ENCODE measurements at places on chromosomes 5 and 9.

GRCh38 chr9:135504262-135505243 lies 4.1 kb downstream of the MRPS2 start:
- peak; percentile 65 for DNase-seq

GRCh38 chr9:112700085-112700484 lies 17.8 kb downstream of the INIP start:
- DNase-seq = peak; percentile 7

GRCh38 chr5:74233571-74233970 lies 407.0 kb downstream of the ENC1 start:
- peak; percentile 60 for DNase-seq

DNA sequence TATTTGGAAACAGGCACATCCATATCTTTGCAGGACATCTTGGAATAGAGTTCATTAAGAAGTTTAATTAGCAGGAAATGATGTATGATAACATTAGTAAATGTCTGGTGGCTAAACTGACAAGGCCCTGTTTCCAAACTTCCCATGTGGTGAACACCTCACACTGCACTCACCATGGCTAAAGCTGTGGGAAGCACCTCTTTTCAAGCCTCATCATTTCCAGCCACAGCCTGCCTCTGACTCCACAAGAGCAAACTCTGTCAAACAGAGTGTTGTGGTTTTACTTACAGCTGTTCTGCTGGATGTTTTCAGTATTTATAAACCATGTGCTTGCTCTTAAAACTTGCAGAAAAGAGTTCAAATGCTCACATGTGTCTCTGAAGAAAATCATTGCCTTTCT lies 14.9 kb upstream of the NDUFB6 start:
- DNase-seq = peak; percentile 17

- peak; percentile 49 for DNase-seq
These were observed 237.5 kb downstream of the CHSY3 start for GRCh38 chr5:130141659-130142320.

DNA sequence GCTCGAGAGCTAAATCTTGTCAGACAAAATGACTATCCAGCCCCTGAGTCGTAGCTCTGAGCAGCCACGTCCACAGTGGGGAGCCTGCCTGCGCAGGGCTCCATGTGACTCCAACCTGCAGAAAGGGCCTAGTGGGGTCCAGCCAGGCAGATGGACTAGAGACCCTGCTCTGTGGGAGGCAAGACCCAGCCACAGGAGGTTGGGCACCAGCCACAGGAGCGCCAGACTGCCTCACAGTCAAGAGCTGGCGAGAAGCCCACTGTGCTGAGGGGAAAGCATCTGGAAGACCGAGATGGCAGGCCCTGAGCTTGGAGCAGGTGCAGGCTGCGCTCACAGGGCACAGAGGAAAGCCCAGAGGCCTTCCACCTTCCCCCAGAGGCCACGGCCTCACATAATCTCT lies 61.4 kb downstream of the C5orf15 start:
- DNase-seq = no peak

GRCh38 chr9:77847059-77847499 lies 184.5 kb downstream of the GNAQ start:
- peak; percentile 65 for DNase-seq

GRCh38 chr9:99490729-99491128 lies 268.6 kb downstream of the SEC61B start:
- DNase-seq = peak; percentile 33

- no peak for DNase-seq
These were observed 74.3 kb downstream of the SLC44A1 start for GRCh38 chr9:105318729-105319191.

DNA sequence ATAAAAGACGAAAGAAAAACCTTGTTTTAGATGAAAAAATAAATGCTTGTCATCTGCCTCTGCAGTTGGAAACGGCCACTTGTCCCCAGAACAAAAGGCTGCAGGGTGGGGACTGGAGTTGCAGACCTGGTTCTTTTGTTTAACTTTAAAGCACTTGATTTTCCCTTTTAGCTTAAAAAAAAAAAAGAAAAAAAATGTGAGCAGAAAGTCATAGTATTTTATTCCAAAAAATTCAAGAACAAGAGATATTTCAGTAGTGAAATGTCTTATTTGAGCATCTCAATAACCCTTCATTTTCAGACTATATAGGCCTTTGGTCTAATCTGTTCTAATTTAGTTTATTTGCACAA lies 1.8 kb downstream of the MAP1B start:
- DNase-seq = no peak

DNA sequence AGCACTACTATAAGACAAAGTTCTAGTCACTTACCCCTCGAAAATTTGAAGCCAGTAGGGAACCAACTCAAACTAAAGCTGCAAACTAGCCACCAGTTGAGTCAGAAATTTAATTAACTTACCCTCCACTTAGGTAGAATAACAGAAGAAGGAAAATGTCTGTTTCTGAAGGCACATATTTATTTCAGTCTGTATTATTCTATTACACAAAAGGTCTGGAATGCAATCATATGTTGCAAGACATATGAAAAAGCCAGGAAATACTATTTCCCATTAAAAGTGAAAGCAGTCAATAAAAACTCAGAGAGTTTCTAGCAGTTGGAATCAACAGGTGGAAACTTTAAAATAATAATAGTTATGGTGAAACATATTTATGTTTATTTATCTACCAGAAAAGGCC lies 79.2 kb upstream of the SLCO4C1 start:
- DNase-seq = peak; percentile 1

DNA sequence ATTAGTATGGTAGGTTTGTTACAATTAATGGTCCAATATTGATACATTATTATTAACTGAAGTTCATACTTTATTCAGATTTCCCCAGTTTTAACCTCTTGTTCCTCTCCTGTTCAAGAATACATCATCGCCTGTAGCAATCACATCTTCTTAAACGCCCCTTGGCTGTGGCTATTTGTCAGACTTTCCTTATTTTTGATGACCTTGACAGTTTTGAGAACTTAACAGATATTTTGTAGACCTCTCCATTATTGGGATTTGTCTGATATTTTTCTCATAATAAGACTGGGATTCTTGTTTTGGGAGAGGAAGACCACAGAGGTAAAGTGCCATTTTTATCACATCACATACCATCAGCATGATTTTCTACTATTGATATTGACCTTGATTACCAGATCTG lies 112.3 kb upstream of the MARCHF11 start:
- no peak for DNase-seq

- no peak for DNase-seq
These were observed 451.8 kb upstream of the FTMT start for GRCh38 chr5:121399879-121400278.

DNA sequence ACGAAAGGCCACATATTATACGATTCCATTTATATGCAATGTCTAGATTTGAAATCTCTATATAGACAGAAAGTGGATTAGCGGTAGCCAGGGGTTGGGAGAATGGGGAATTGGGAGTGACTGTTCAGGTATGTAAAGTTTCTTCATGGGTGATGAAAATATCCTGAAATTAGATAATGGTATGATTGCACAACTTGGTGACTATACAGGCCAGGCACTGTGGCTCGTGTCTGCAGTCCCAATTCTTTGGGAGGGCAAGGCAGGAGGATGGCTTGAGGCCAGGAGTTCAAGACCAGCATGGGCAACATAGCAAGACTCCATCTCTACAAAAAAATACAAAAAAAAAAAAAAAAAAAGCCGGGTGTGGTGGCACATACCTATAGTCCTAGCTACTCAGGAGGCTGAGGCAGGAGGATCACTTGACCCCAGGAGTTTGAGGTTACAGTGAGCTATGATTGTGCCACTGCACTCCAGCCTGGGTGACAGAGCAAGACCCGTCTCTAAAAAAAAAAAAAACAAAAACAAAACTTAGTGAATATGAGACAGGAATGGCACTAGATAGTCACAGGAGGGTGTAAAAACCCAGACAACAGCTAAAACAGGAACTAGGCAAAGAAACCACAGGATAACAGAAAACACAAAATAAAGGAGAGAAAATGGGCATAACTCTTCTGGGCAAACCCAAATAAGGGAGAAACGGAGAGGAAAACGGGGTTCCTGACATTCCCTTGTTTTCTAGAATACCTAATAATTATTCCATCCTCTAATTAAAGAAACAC lies 72.1 kb upstream of the ZNF618 start:
- DNase-seq = no peak

- no peak for DNase-seq
These were observed 381 bp downstream of the MED22 start for GRCh38 chr9:133347515-133347984.

GRCh38 chr9:112582371-112583262 lies 96.0 kb downstream of the KIAA1958 start:
- DNase-seq = no peak

DNA sequence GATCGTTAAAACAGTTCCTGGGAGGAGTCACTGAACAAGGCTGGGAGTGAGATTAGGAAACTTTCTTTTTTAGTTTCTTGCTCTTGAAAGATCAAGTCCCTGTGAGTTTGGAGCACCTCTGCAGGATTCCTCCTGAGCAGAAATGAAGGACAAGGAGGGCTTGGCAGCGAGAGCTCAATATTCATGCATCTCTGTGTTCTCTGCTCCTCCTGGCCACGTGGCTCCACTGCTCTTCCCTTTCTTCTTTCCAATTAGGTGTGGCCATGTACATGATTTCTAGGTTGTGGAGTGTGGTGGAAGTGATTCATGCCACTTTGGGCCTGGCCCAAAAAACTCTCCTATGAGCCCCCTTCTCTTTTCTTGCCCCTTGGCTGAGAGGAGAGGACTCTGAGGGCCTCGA lies 67.2 kb downstream of the FGF18 start:
- DNase-seq = no peak

GRCh38 chr5:112234000-112234399 lies 185.1 kb downstream of the EPB41L4A start:
- DNase-seq = no peak

- peak; percentile 56 for DNase-seq
These were observed 437 bp upstream of the TRIM41 start for GRCh38 chr5:181222630-181223057.

DNA sequence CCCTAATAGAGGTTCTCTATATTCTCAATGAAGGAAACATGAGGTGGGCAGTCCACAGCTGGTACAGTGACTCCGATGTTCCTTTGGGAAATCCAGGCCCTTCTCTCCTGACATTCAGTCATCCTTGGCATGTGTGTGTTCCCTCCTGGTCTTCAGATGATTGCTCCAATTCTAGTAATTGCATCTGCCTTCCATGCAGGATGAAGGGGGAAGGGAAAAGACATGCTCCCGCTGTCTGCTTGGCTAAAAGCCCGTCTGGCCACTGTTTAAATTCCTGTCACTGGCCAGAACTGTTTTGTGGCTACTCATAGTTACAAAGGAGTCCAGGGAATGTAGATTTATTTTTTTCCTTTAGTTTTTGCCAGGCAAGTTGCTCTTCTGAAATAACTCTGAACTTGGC lies 65.0 kb downstream of the MAST4 start:
- DNase-seq = no peak

DNA sequence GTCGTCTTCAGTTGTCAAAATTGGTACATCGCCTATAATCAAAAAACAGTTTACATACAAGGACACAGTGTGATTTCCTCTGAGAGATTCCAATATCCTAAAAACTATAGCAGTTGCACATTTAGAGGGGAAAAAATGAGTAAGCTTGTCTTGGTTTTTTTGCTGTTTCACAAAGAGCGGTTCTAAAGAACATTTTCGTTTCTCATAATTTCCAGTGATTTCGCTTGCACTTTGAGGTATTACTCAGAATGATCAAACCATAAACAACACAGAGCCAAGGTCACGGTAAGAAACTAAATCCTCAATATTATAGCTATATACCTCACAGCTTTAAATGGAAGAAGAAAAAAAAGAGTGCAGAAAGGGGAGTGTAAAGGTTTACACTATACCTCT lies 861 bp downstream of the MTX3 start:
- peak; percentile 67 for DNase-seq

DNA sequence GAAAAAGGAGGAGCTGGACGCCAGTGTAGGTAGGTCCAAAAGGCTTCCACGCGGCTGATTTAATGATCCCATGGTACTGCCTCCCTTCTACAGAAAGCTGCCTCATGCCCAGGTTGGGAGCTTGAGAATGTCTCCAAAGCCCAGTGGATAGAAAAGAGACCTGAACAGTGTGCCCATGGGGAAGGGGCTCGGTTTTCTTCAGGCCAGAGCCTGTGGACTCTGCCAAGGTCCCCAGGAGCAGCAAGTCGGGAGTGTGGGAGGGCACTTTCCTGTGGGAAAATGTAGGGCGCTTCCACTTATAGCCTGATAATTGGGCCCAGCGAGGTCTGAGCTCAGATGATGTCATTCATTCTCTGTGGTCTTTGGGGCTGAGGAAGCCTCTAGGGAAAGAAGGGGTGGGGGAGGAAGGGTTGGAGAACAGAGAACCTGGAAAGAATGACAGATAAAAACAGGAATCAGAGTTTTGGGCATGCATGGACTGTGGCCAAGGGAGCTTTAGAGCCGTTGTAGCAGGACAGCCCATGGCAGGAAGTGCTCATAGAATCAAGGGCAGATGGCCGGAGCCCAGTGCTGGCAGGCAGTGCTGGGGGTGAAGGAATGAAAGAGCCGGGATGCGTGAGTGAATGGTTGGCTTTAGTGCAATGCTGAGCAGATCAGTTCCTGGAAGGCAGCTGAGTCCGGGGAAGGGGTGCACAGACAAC lies 42.5 kb upstream of the SH3PXD2B start:
- peak; percentile 15 for DNase-seq

- DNase-seq = no peak
These were observed 68.1 kb downstream of the GALNT10 start for GRCh38 chr5:154258531-154259217.

- DNase-seq = no peak
These were observed 20.8 kb downstream of the FXN start for GRCh38 chr9:69056191-69056815.

DNA sequence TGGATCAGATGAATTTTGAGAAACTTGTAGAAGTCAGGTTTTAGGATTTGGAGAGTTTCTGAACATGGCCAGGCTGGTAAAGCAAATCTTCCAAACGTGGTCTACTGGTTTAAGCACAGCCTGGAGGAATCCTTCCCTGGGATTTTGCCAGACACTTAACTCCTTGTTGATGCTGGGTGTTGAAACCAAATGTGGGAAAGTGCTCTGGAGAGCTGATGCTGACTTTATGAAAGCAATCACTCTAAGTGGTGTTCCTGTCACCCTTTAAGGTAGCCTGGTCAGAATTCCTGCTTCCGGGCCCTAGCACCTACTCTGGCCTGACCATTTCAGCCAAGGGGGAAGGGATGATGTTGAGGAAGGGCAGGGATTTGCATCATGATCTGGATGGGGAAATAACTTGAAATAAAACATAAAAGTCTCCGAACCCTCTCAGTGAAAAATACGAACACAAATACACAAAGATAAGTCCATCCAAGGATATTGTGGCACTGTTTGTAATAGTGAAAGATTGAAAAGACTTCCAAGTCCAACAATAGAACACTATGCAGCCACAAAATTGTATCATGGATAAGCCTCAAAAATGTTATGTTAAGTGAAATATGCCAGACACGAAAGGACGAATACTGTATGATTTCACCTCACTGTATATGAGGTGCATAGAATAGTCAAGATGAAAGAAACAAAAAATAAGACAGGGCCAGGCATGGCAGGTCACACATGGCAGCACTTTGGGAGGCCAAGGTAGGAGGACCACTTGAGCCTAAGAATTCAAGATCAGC lies 57.7 kb downstream of the PDE6A start:
- peak; percentile 79 for DNase-seq

DNA sequence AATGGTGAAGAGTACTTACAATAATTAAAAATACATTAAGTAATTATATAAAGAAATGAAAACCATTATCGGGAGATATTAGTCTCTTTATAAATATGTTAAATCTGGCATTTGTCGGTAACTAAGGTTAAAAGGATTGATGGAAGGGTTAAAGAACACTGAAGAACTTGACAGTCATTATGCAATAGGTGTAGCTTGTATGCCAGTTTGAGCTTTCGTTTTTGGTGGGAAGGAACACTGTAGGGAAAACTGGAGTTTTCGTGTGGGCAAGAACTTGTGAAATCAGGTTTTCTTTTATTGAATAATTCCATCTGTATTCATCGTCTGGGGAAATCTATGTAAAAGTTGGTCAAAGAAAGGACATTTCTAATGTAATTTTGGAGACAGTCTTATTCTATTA lies 142.3 kb downstream of the DMRTA1 start:
- DNase-seq = no peak
